ENCODE measurements at places on chromosomes 12 and 14. TPM values are rescaled to one million over a fixed set of nuclear protein-coding genes. Genes with fewer than 3 reads are reported as not detected.

DNA sequence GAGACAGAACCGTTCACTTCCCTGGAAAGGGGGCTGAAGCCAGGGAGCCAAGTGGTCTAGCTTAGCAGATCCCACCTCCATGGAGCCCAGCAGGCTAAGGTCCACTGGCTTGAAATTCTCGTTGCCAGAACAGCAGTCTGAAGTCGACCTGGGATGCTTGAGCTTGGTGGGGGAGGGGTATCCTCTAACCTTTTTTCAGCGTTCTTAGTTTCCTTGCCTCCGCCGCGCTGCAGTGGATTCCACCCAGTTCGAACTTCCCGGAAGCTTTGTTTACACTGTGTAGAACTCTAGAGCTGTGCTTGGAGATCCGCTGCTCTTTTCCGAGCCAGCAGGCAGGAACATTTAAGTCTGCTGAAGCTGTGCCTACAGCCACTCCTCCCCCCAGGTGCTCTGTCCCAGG, 45.2 kb upstream of the FKBP4 start:
- DNase-seq, result no peak

GRCh38 chr14:37403626-37404025, 191.4 kb downstream of the FOXA1 start:
- no peak for DNase-seq

GRCh38 chr12:124218243-124218560, 76.7 kb upstream of the RFLNA start:
- no peak for DNase-seq

The ACSM4 gene
- not detected for total RNA-seq

DNA sequence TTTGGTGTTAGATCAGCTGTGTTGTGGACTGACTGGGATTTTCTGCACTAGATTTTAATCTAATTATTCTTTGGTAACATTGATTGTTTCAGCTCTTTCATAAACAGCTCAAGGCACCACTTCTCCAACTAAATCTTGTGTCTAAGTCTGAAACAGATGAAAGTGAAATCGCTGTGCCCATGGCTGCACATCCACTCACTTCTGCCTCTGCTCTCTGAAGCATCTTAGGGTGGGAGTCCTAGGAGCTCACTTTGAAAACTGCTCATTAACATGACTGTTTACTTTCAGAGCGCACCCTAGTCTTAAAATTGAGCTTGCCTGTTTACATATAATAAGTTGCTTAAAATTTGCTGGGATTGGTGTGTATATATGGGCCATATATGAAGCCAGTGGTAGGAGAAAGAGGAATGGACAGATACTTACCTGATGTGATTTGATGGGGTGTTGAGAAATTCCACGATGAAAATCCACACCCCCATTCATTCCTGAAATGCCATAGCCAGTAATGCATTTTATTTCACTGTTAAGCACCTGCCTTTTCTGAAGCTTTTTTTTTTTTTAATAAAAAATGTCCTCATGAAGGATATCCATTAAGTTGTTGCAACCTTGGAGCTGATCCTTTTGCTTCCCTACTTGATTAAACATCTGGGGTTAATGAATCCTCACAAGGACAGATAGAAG, 52.8 kb downstream of the PPFIBP1 start:
- no peak for DNase-seq

- DNase-seq, result no peak
Measured at GRCh38 chr14:96191353-96191752, 13.3 kb upstream of the BDKRB2 start.

DNA sequence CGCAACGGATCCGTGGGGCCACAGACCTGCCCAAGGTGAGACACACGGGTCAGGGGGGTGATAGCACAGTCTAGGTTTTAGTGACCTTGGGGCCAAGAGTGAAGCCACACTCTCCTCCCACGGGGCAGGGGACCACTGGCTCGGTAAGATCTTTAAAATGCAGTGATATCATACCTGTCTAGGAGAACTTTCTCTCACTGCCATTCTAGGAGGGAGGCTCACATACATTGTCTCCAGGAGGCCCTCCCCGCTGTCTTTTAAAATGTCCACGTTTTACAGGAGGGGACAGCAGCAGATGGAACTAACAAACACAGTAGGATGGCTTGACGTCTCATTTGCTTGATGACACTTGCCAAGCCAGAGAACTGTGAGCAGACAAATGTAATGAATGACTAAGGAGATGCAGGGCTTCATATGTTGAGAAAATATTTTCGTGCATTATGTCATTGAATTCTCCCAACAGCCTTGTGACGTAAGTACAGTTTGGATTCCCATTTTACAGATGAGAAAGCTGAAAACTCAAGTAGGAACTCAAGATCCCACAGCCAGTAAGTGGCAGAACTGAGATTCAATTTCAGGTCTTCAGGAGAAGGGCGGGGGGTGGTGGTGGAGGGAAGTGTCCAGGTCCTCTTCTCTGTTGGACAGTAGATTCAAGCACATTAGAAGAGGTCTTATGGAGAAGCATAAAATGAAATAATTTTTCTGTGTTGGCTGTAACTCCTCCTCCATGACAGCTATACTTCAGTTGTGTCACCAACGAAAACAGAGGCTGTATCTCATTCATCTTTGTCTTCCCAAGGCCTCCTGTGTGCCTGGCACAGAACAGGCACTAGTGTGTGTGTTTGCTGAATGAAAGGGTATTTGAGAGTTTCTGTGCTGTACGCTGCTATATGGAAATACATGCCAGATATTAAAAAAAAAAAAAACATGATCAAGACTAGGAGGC, 2.1 kb downstream of the VASH1 start:
- no peak for DNase-seq

The DAD1 gene
- 139 TPM for total RNA-seq

The INSM2 gene
- not detected for total RNA-seq

DNA sequence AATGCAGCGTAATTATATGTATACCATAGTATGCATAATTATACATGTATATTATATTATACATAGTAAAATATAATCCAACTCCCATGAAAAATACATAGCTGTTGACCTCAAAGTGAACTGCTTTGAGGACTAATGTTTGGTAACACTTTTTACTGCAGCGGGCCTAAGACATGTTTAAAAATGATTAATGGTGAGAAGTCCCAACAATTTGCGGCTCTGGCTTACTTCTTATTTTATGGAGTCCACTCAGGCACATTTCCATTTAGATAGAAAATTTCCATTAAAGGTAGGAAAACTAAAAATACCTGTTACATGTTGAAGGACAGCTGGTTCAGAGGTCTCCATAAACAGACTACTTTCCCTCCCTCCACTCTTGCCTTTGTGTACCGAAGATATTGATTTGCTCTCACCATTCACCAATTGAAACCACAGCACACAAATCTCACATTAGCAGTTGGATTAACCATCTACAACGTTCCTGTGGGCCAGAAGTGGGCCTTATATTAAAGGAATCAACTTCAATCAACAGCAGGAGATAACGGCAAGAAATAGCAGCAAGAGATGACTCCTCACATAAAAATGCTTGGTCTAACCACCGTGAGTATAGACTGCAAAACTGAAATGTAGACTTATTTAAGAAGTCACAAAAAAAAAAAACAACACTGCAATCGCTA, 14.1 kb upstream of the NT5DC3 start:
- DNase-seq, result no peak

The CREBL2 gene
- 10.1 TPM for total RNA-seq

DNA sequence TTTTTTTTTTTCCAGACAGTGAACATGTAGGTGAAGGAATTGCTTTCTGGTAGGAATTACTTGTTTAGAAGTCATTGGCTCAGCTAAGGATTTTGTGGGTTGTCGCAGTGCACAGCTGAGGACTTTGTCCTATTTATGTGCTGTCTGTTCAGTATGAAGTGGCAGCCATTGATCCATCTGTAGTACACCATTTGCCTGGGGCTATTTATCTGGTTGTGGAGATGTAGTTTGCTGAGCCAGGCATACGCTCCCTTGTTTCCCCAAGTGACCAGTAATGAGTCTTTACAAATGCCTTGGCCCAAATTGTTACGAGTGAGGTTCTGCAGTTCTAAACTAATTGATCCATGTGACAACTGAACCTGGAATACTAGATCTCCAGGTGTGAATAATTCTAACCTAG, 140.1 kb downstream of the NRXN3 start:
- no peak for DNase-seq

- no peak for DNase-seq
Measured at GRCh38 chr12:113083863-113084435, 27.4 kb downstream of the DTX1 start.

GRCh38 chr12:28568118-28568517, 377.9 kb downstream of the CCDC91 start:
- no peak for DNase-seq

GRCh38 chr14:23237772-23238594, at the start of gene RNF212B:
TSS of gene RNF212B (plus strand) at chr14:23237936. CDS start at chr14:23240346, 2,410 bp downstream.
- peak; percentile 55 for DNase-seq

The ERP27 gene
- total RNA-seq, result 5.4 TPM

GRCh38 chr14:52960627-52961026, 9.8 kb upstream of the FERMT2 start:
- DNase-seq, result no peak

The RPS29 gene
- total RNA-seq, result 3,732 TPM

The SIX4 gene
- not detected for total RNA-seq

GRCh38 chr14:77918448-77918847, 118.5 kb downstream of the ADCK1 start:
- DNase-seq, result no peak

DNA sequence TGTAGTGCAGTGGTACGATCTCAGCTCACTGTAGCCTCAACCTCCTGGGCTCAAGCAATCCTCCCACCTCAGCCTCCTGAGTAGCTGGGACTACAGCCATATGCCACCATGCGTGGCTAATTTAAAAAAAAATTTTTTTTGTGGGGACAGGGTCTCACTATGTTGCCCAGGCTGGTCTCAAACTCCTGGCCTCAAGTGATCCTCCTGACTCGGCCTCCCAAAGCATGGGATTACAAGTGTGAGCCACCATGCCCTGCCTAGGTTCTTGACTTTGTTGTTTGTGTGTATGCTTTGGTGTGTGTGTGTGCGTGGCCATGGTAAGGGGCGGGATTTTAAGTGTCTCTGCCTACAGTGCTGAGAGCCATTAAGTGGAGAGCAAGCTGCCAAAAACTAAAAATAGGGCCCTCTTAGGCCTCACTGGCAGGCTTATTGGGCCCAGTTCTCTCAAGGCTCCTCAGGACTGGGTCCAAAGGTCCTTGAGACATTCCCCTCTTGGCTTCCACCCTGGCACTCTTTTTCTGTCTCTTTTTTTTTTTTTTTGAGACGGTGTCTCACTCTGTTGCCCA, 5.1 kb downstream of the COX14 start:
- DNase-seq, result no peak

DNA sequence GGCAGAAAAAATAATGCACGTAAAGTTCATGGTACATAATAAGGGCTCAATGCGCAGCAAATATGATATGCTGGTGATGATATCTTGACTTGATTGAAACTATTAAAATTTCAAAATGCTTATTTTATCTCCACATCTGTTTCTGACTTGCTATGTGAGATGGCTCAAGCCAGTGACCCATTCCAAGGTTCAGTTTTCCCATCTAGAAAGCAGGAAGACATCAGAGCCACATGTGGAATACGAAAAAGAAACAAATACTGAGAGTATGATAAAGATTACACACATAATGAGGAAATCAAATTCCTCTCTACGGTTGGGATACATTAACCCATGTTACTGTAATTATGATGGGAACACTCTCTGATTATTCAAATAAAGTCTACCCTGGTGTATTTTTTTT, 24.0 kb upstream of the TSPAN11 start:
- DNase-seq, result no peak

- no peak for DNase-seq
Measured at GRCh38 chr12:59597385-59597781, 1.6 kb downstream of the SLC16A7 start.

DNA sequence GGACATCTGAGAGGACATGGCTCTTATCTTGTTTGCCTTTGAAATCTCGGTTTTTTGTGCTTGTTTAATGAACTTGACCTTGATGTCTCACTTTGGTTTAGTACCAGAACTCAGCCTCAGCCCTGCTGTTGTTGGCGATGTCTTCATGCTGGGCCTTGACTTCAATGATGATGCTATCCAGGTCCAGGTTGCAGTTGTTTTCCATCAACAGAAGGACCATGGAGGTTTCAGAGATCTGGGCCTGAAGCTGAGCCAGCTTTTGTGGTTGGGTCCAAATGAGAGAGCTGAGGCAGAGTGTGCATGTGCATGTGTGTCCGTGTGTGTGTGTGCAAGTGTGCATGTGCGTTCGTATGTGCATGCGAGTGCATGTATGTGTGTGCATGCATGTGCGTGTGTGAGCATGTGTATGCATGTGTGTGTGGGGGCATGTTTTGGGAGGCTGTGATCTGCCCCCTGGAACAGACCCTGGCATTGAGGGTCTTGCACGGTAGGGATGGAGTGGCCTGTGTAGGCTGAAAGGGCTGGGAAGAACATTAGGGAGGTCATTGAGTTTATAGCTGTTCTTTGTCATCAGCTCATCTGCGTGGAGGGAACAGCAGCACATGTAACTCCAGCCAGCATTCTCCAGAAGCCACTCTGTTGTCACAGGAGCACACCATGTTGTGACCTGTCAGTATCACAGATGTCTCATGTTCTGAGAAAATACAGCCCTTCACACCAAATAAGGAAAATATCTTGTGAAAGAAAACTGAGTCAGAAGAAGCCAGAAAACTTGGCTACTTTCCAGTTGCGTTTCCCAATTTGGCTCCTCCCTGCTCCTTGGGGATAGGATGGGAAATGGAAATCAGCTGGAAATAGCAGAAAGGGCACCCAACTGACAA, 10.0 kb upstream of the KRT82 start:
- DNase-seq, result no peak

The LRTM2 gene
- total RNA-seq, result not detected

DNA sequence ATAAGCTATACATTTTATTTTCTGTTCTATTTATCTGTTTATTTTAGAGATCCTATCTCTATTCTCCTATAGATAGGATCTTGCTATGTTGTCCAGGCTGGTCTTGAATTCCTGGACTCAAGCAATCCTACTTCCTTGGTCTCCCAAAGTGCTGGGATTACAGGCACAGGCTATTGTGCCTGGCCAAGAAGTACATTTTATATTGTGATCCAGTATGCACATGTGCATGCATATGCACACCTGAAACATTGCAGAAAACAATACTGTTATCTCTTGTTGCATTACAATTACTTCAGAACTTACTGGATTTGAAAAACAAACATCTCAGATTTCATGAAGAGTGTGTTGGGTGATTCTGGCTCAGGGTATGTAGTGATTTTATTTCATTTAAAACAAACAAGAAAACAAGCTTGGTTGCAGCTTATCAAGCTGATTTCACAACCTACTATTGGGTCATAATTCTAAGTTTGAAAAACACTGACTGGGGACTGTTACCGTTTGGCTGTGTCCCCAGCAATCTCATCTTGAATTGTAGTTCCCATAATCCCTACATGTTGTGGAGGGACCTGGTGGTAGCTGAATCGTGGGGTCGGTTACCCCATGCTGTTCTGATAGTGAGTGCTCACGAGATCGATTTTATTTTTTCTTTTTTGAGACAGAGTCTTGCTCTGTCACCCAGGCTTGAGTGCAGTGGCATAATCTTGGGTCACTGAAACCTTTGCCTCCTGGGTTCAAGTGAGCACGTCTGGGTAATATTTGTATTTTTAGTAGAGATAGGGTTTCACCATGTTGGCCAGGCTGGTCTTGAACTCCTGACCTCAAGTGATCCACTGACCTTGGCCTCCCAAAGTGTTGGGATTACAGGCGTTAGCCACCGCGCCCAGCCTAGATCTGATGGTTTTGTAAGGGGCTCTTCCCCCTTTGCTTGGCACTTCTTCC, 31.3 kb downstream of the ERC1 start:
- DNase-seq, result no peak
